ENCODE measurements at places on chromosomes 3 and 15. TPM values are rescaled to one million over a fixed set of nuclear protein-coding genes. Genes with fewer than 3 reads are reported as not detected.
A peak's percentile ranks its signal among the peaks of the same experiment; 100 is the strongest.

The ZNF660 gene
- total RNA-seq = 1.3 TPM

The CGNL1 gene
- total RNA-seq = 16.9 TPM

The VEPH1 gene
- 0.79 TPM for total RNA-seq

- peak overlapping the region; percentile 95 for H3K27ac ChIP-seq
- H3K27me3 ChIP-seq = no peaks in the 10 kb centered on the region
- H3K36me3 ChIP-seq = peaks cover 10% of the 10 kb centered on the region
- no peak overlapping the region for H3K4me3 ChIP-seq
Measured at GRCh38 chr3:38579141-38579540, 70.3 kb downstream of the SCN5A start.

GRCh38 chr3:120357807-120358206 is 8.7 kb upstream of the LRRC58 start:
- no peak overlapping the region for H3K27ac ChIP-seq
- H3K27me3 ChIP-seq = no peaks in the 10 kb centered on the region
- DNase-seq = no peak
- H3K36me3 ChIP-seq = no peaks in the 10 kb centered on the region

- H3K36me3 ChIP-seq = no peaks in the 10 kb centered on the region
- no peak for DNase-seq
- no peak overlapping the region for H3K27ac ChIP-seq
- H3K4me1 ChIP-seq = peaks cover 11% of the 10 kb centered on the region
- no peak overlapping the region for H3K4me3 ChIP-seq
Measured at GRCh38 chr15:81339851-81340250, 15.9 kb upstream of the STARD5 start.

DNA sequence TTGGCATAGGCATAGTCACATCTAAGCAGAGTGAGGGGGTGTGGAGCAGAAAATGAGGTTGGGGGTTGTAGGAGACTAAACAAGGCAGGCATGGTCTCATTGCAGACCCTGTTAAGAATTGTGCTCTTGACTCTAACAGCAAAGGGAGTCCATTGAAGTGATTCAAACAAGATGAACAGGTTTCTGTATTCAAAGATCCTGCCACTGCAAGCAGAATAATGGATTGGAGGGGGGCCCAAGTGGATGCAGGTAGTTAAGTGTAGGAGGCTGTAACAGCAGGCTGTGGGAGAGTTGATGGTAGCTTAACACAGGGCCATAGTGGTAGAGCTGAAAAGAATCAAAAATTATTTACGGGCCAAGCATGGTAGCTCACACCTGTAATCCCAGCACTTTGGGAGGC is 34.4 kb downstream of the CASR start:
- no peaks in the 10 kb centered on the region for H3K4me1 ChIP-seq
- peaks cover 9% of the 10 kb centered on the region for H3K27me3 ChIP-seq
- no peaks in the 10 kb centered on the region for H3K36me3 ChIP-seq
- H3K27ac ChIP-seq = no peak overlapping the region

GRCh38 chr15:42693942-42694341 is 43.0 kb downstream of the CDAN1 start:
- peaks cover 92% of the 10 kb centered on the region for H3K36me3 ChIP-seq
- no peak overlapping the region for H3K27ac ChIP-seq
- H3K27me3 ChIP-seq = no peaks in the 10 kb centered on the region
- no peak overlapping the region for H3K4me3 ChIP-seq
- no peaks in the 10 kb centered on the region for H3K4me1 ChIP-seq
- DNase-seq = no peak

DNA sequence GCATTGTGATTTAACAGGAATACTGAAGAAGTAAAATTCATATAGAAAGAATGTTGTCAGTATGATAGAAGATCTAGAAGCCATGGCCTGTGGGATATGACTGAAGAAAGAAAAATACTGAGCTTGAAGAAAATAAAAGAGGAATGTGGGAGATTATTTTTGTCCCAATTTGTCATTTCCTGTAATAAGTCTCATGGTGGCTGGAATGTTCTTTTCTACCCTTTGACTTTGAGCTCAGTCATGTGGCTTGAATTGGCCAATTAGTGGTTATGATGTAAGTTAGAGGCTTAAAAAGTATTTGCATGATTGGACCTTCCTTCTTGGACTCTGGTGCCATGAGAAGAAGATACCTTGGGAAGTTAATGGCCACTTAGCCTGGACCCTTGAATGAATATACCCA is 14.1 kb downstream of the APH1B start:
- H3K4me3 ChIP-seq = no peak overlapping the region
- H3K27me3 ChIP-seq = no peaks in the 10 kb centered on the region
- H3K27ac ChIP-seq = no peak overlapping the region
- peaks cover 17% of the 10 kb centered on the region for H3K36me3 ChIP-seq

DNA sequence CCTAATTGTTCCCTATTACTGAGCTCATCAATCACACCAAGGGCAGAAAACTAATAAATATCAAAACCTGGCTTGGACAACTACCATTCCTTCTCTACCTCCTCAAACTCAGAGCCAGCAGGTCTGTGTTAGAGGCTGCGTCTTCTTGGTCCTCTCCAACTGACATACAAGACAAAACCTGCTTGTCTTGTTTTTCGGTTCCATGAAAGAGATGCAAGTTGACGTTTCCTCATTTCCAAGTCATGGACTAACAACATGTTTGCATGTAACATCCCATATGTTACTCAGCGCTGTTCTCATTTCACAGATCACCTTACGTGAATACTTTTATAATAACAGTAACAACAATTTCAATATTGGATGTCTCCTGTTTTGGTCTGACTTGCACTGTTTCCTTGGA is 110.9 kb downstream of the LMLN start:
- no peak for DNase-seq
- H3K4me1 ChIP-seq = no peaks in the 10 kb centered on the region
- no peak overlapping the region for H3K4me3 ChIP-seq
- H3K36me3 ChIP-seq = no peaks in the 10 kb centered on the region
- H3K27ac ChIP-seq = no peak overlapping the region
- no peaks in the 10 kb centered on the region for H3K27me3 ChIP-seq

- H3K27ac ChIP-seq = no peak overlapping the region
- H3K27me3 ChIP-seq = no peaks in the 10 kb centered on the region
- no peaks in the 10 kb centered on the region for H3K4me1 ChIP-seq
- H3K4me3 ChIP-seq = no peak overlapping the region
- H3K36me3 ChIP-seq = no peaks in the 10 kb centered on the region
Measured at GRCh38 chr3:186511245-186511644, 32.9 kb downstream of the CRYGS start.

- H3K4me1 ChIP-seq = peaks cover 26% of the 10 kb centered on the region
- no peak overlapping the region for H3K4me3 ChIP-seq
Measured at GRCh38 chr3:61828880-61829721, 267.7 kb downstream of the PTPRG start.

DNA sequence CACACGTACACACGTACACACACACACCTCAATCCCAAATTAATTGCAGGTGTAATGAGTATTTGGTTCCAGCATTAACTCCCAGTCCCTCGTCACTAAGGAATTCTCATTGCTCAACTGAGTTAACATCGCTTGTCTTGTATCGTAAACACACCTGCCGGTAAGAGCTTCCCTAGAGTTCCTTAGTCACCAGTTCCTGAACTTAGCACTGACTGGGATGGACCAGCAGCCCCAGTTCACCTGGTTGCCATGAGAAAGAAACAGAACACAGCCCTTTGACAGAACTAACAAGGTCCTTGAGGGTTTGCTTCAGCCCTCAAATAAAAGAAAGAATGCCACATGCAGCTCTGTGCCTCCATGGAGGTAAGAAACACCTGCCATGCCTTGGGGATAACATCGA is 66.3 kb upstream of the SLCO3A1 start:
- H3K36me3 ChIP-seq = no peaks in the 10 kb centered on the region
- H3K4me1 ChIP-seq = peaks cover 10% of the 10 kb centered on the region
- H3K27ac ChIP-seq = no peak overlapping the region
- no peak overlapping the region for H3K4me3 ChIP-seq

DNA sequence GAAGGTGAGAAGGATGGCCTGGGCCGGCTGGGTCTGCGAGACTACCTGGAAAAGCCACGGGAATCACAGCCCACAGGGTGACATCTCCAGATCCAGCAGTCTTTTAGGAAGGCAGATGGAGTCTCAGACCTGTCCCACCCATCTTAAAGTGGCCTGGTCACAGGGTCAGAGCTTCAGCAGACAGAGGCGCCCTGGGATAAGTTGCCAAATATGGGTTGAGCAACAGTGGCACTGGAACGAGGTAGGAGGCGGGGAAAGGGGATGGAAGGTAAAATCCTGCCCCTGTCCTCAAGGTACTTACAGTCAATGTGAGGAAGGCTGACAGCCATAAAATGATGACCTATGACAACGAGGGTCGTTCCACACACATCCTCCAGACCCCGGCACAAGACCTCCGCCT is 80.7 kb downstream of the LIPC start:
- H3K27ac ChIP-seq = no peak overlapping the region
- H3K4me3 ChIP-seq = no peak overlapping the region
- H3K36me3 ChIP-seq = no peaks in the 10 kb centered on the region
- H3K27me3 ChIP-seq = no peaks in the 10 kb centered on the region
- DNase-seq = no peak
